ENCODE measurements at places on chromosomes 5 and 9. TPM values are rescaled to one million over a fixed set of nuclear protein-coding genes. Genes with fewer than 3 reads are reported as not detected.

NTRK2 gene
- total RNA-seq, result not detected

KLHL9 gene
- total RNA-seq, result 27.9 TPM

MYMK gene
- not detected for total RNA-seq

IL5 gene
- not detected for total RNA-seq

KCTD16 gene
- 0.22 TPM for total RNA-seq

GRM6 gene
- total RNA-seq, result not detected

CER1 gene
- not detected for total RNA-seq

SOWAHA gene
- total RNA-seq, result not detected

C9orf78 gene
- total RNA-seq, result 73.4 TPM

DNA sequence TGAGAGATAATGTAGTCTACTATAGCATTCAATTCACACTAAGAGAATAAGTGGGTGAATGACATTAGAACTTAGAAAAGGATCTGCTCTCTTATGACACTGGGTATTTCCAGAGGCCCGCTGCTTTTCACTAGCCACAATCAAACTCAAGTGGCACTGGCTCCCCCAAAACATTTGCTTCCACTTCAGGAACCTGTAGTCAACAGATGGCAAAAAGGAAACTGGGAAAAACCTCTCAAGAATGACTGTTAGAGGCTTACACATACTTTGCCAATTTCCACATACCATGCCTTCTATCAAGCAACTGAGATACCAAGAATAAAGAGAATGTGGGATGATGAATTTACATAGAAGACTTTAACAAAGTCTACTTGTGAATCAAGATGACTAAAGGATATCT is 11.2 kb downstream of the POC5 start:
- no peaks in the 10 kb centered on the region for H3K27me3 ChIP-seq
- no peak for DNase-seq
- peaks cover 6% of the 10 kb centered on the region for H3K4me1 ChIP-seq
- no peak overlapping the region for H3K27ac ChIP-seq

DNA sequence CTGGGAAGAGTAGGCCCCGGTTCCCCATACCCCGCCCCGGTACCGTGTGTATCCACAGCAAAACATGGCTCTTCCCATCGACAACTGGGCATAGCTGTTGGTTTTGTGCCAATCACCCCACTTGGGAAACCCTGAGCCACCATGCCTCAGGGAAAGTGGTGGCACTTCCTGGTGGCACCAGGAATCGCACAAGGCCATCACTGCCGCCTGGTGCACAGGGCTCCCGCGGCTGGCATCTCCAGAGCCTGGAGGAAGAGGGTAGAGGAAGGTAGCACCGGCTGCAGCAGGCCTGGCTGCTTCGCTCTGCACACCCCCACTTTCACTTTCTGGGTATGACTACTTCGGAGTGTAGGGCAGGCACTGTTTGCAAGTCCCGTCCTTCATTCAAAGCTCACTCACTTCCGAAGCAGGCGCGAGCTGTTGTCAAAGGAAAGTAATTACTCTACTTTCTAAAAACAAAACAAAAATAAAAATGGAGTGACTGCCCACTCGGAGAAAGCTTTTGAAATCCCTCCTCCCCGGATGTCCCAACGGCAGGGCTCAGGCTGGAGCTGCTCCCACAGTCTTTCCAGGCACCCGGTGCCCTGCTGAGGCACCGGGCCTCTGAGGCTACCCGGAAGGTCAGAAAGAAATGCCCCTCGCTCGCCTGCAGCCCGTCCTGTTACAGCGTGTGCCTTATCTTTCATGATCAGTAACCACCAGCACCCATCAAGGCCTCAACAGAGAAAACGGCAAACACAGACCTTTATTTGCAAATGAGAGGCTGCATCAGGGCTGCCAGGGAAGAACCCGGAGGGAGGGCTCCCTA is 2.0 kb downstream of the BRD3 start:
- H3K27me3 ChIP-seq, result peaks cover 15% of the 10 kb centered on the region
- peak overlapping the region; percentile 95 for H3K4me3 ChIP-seq
- peak; percentile 62 for DNase-seq
- H3K36me3 ChIP-seq, result no peaks in the 10 kb centered on the region
- H3K4me1 ChIP-seq, result peaks cover 19% of the 10 kb centered on the region

DNA sequence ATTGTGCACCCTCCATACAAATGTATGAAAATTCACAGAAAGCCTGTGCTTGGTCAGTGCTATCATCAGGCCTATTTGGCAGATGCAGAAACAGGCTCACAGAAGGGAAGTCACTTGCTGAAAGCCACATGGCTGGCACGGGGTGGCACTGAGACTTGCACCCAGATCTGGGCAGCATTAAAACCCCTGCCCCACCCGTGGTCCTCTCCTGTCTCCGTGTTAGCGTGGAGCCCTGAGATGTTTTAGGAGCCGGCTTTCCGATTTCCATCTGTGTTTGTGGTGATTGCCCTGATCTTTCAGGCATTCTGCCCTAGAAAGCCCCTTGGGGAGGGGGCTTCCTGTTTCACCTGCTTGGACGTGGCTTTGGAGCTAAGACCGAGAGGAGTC is 102.2 kb upstream of the IER5L start:
- peaks cover 6% of the 10 kb centered on the region for H3K4me1 ChIP-seq
- no peak overlapping the region for H3K27ac ChIP-seq
- H3K27me3 ChIP-seq, result peaks cover 21% of the 10 kb centered on the region
- peak; percentile 25 for DNase-seq
- H3K36me3 ChIP-seq, result no peaks in the 10 kb centered on the region
- no peak overlapping the region for H3K4me3 ChIP-seq

- no peak within 1 kb of the TSS for H3K27ac ChIP-seq
- peaks cover 60% of the 10 kb centered on the region for H3K27me3 ChIP-seq
- H3K4me1 ChIP-seq, result no peaks in the 10 kb centered on the region
- H3K36me3 ChIP-seq, result no peaks in the 10 kb centered on the region
- H3K4me3 ChIP-seq, result peak within 1 kb of the TSS; percentile 16
- DNase-seq, result peak; percentile 41
Observed at GRCh38 chr9:38423973-38424843, at the start of gene IGFBPL1. TSS of gene IGFBPL1 (minus strand) at chr9:38424454. CDS start at chr9:38424424, 30 bp downstream.

GRCh38 chr5:165127941-165128340 is 1622.5 kb downstream of the MAT2B start:
- no peaks in the 10 kb centered on the region for H3K36me3 ChIP-seq
- H3K4me1 ChIP-seq, result no peaks in the 10 kb centered on the region
- DNase-seq, result no peak

DNA sequence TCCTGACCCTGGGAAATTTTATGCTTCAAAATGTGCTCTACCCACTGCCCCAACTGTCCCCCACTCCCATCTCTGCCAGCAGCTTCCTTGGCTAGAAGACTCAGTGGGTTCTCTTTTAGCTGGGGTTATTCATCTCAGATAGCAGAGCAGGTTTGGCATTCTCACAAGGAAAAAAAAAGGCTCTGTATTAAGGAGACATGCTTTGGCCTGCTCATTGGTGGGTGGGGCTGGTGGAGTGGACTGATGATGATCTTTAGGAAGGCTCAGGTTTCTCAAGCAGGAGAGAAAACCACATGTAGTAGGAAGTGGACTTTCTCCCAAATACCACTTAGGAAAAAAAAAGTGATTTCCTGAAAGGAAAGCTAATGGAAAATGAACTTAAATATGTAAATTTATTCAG is 279.2 kb upstream of the ZNF462 start:
- H3K36me3 ChIP-seq, result no peaks in the 10 kb centered on the region
- no peaks in the 10 kb centered on the region for H3K27me3 ChIP-seq
- DNase-seq, result no peak
- no peak overlapping the region for H3K27ac ChIP-seq
- H3K4me3 ChIP-seq, result no peak overlapping the region
- H3K4me1 ChIP-seq, result no peaks in the 10 kb centered on the region

DNA sequence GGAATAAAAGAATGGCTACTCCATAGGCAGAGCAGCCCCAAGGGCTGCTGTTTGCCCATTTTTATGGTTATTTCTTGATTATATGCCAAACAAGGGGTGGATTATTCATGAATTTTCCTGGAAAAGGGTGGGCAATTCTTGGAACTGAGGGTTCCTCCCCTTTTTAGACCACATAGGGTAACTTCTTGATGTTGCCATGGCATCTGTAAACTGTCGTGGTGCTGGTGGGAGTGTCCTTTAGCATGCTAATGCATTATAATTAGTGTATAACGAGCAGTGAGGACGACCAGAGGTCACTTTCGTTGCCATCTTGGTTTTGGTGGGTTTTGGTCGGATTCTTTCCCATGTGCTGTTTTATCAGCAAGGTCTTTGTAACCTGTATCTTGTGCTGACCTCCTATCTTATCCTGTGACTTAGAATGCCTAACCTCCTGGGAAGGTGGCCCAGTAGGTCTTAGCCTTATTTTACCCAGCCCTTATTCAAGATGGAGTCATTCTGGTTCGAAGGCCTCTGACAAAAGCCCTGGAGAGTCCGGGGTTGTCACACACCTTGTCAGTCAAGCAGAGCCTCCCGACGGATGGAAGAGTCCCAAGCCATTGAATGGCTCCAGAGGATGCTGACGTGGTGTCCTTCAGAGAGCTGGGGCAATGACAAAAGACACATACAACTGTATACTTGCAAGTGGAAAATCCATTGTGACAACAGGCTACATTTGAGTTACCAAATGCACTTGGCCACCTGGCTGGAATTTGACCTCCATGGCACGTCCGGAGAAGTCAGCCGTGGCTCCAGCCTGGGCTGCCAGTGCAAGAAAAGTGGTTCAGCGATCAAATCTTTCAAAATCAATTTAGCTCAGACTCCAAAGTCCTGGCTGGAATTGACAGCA is 67.1 kb upstream of the CLINT1 start:
- H3K4me1 ChIP-seq, result peaks cover 2% of the 10 kb centered on the region
- DNase-seq, result no peak
- H3K27me3 ChIP-seq, result peaks cover 5% of the 10 kb centered on the region
- no peak overlapping the region for H3K4me3 ChIP-seq
- H3K27ac ChIP-seq, result no peak overlapping the region

DNA sequence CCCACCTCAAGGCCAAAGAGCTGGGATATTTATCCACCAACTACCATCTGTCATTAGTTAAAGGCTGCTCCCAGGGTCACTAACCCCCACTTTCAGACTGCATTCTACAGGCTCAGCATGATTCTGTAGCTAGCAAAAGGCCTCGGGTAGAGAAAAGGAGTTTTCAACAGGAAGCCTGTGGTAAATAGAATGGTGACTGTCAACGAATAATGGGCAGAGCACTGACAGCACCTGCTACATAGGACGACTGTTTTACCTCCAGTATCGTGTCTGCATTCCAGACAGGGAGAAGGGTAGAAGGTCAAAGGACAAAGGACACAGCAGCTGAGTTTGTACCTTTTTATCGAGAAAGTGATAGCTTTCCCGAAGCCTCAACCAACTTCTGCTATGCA is 20.3 kb downstream of the MFAP3 start:
- peak overlapping the region; percentile 9 for H3K4me3 ChIP-seq
- no peak for DNase-seq
- H3K27ac ChIP-seq, result peak overlapping the region; percentile 52

GRCh38 chr5:158419186-158419585 is 560.2 kb upstream of the CLINT1 start:
- H3K4me3 ChIP-seq, result no peak overlapping the region
- H3K27ac ChIP-seq, result no peak overlapping the region
- H3K4me1 ChIP-seq, result no peaks in the 10 kb centered on the region
- no peak for DNase-seq
- no peaks in the 10 kb centered on the region for H3K27me3 ChIP-seq

GRCh38 chr5:30874241-30875034 is 319.0 kb upstream of the CDH6 start:
- no peak overlapping the region for H3K4me3 ChIP-seq
- DNase-seq, result no peak
- H3K36me3 ChIP-seq, result no peaks in the 10 kb centered on the region
- H3K27ac ChIP-seq, result no peak overlapping the region
- no peaks in the 10 kb centered on the region for H3K27me3 ChIP-seq

DNA sequence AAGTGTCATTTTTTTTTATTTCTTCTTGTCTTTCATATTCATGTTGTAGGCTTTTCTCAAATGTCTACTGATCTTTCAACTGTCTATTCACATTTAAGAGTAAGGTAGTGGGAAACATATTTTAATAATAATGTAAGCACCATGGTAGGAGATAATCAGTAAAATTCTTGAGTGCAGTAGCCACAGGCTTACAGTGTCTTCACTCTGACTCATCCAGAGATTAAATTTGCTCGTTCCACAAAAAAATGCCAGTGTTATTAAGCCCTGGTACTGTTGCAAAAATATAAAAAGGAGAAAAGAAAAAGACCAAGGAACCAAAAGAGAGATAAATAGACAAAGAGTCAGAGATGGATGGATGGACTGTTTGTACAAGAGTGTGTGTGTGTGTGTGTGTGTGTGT is 43.0 kb downstream of the PARP8 start:
- peak overlapping the region; percentile 55 for H3K27ac ChIP-seq
- no peaks in the 10 kb centered on the region for H3K27me3 ChIP-seq
- H3K36me3 ChIP-seq, result peaks cover 17% of the 10 kb centered on the region
- peak overlapping the region; percentile 52 for H3K4me3 ChIP-seq
- no peak for DNase-seq

- no peak for DNase-seq
- peaks cover 2% of the 10 kb centered on the region for H3K27me3 ChIP-seq
- H3K4me1 ChIP-seq, result peaks cover 1% of the 10 kb centered on the region
- H3K36me3 ChIP-seq, result peaks cover 2% of the 10 kb centered on the region
- no peak overlapping the region for H3K4me3 ChIP-seq
Observed at GRCh38 chr5:56415356-56415765, 182.2 kb upstream of the ANKRD55 start.

All from activated naive CD8-positive, alpha-beta T cell treated with anti-CD3 and anti-CD28 coated beads, Interleukin-2, amount 10 ng/mL, durations not matched to agents 7 days and 5 days (primary cell).